ENCODE measurements at places on chromosomes 1 and 21.
A peak's percentile ranks its signal among the peaks of the same experiment; 100 is the strongest.

GRCh38 chr1:202565890-202566602 is 144.2 kb downstream of the SYT2 start:
- peak; percentile 3 for DNase-seq

DNA sequence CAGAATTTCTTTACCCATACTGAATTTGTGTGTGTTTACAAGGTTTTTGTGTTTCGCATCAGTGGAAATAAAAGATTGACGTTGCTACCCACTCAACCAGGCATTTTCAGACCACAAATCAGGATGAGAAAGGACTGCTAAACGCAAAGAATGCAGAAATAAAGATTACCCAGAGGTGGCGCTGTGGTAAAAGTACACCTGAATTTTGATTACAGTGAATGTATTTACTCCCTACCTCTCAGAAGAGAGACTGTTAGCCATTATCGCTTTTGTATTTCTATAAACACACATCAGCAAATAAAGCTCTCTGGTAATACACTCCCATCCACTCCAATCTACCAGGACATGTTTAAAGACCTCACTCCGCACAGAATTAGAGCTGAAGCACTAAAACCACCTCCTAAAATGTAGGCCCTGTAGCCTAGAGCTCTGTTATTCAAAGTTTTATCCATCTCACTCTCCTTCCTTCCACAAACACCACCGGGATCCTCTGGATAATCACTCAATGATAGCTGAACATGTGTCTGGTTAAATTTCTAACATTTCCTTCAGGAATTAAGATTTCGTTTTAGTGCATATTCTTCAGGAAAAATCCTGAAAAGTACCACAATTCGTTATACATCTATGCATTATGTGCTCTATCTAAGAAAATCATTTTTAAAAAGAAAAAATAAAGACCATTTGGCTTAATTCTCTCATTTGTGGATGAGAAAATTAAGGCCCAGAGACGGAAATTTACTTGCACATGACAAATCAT is 2.5 kb upstream of the LMO4 start:
- DNase-seq, result peak; percentile 43

DNA sequence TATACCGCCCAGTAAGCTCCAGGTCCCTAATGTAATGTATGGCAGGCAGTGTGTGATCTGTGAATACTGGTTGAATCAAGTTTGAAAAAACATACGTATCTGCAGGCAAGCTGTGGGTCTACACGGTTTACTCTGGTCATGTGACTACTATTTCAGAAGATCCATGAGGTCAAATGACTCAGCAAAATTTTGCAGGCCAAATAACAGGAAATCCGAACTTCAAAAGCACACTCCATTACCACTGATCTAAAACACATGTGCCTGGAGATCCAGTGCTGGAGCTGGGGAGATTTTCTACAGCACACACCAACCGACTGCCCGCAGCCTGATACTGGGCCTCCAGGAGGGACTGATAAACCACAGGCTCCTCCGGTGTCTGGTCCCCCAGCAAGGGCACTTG is 64.5 kb upstream of the SLC44A3 start:
- DNase-seq, result no peak

GRCh38 chr21:31552826-31553225 is 106.7 kb upstream of the SOD1 start:
- no peak for DNase-seq

DNA sequence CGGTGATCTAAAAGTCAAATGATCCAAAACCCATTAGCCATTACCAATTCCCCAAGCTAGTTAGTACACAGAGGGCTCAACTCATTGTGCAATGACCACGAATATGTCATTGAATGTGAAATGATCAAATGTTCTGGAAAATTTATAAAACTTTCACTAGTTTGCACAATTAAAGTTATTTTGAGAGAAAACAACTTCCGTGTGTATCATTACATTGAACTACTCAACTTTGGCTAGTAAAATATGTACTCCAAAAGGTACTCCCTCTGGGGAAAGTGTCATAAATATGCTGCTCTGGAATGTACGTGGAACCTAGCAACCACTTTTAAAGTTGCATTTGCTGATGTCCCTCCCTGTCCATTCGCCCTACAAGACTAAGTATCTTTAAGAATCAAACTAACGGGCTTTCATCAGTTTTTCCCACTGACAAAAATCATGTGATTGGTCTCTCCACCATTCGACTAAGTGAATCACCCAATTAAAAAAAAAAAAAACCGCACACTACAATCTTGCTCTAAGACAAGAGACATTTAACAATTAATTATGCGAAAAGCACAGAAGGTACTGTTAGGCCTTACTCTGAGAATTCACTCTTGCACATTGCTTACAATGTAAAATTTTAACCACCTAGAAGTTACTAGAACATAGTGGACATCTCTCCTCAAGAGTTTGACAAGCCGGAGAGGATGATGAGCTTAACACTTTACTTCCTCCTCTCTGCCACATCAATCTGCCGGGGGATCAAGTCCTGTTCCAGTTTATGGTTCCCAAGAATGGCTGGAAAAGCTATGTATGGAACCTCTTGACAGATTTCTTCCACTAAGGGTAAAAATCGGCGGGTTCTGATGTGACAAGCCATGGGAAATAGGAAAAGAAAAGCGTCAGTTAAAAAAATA is 1.2 kb downstream of the ACBD3 start:
- DNase-seq, result no peak

DNA sequence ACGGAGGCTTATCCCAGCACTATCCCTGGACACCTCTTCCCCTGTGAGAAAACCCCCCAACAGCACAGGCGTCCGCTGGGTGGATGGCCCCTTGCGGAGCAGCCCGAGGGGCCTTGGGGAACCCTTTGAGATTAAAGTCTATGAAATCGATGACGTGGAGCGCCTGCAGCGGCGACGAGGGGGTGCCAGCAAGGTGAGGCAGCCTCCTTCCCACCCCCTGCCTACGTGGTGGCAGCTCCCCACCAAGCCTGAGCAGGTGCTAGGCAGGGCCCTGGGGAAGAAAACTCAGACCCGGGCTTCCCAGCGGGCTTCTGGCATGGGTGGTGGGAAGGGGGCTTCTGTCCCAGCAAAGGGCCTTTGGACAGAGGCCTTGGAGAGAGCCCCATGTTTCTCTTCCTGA is 543.3 kb downstream of the KIF26B start:
- no peak for DNase-seq

GRCh38 chr1:2543543-2544092 is 12.6 kb upstream of the TNFRSF14 start:
- DNase-seq, result peak; percentile 46

DNA sequence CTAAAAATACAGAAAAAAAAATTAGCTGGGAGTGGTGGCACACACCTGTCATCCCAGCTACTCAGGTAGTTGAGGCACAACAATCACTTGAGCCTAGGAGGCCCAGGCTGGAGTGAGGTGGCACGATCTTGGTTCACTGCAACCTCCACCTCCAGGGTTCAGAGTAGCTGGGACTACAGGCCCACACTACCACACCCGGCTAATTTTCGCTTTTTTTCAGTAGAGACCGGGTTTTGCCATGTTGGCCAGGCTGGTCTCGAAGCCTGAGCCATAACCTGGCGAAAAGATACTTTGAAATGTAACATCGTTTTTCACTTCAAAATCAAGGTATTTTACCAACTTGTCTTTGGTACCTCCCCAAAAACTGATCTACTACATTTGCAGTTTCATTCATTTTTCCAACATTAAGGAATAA is 6.1 kb downstream of the GAS5 start:
- DNase-seq, result no peak

GRCh38 chr1:29625084-29625420 is 388.7 kb downstream of the PTPRU start:
- no peak for DNase-seq

GRCh38 chr1:228884196-228884595 is 148.9 kb downstream of the RHOU start:
- DNase-seq, result no peak

DNA sequence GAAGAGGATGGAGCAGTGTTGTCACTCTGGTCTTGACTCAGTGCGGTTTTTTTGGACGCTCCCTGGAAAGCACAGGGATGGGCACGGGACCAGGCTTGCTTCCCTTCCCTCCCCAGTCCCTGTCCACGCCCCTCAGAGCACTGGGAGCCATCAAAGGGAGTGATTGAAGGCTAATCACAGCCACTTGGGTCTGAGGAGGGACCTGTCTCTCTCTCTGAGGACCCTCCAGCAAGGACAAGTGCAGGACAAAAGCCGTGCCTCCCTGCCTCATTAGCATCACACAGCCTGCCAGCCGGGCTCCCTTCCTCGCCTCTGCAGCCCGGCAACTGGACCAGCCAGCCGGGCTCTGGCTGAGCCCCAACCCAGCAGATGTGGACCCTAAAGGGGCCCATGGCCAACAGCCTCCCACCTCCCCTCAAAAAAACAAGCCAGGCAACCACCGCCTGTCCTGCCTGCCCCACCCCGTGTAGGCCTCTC is 18.6 kb upstream of the PDZK1IP1 start:
- no peak for DNase-seq

DNA sequence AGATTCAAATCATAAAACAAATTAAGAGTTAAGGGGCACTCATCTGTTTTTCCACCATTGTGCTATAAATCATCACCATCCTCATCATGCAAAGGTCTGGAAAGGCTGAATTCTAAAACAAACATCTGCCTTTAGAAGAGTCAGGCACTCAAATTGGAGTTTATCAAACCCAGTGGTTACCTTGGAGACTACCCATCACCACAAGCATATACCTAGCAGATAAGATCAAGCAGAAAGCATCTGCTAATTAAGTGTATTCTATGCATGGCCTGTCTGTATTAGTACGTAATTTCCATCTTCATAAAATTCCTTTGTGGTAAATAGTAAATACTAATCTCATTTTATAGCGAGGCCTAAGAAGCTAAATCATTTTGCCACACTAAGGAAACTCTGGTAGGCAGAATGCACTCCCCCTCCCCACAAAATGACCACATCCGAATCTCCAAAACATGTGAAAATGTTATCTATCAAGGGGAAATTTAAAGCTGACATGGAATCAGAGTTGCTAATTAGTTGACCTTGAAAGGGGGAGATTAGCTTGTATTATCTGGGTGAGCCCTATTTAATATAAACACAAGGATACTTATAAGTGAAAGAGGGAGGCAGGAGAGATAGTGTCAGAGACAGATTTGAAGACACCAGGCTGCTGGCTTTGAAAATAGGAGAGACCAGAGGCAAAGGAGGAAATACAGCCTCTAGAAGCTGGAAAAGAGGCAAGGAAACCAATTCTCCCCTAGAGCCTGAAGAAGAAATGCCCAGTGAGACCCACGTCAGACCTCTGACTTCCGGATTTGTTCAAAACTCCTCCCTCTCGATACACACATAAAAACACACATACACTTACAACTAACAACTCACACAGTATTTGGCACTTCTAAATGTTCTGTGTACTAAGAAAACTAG is 23.2 kb downstream of the ARID4B start:
- DNase-seq, result no peak

DNA sequence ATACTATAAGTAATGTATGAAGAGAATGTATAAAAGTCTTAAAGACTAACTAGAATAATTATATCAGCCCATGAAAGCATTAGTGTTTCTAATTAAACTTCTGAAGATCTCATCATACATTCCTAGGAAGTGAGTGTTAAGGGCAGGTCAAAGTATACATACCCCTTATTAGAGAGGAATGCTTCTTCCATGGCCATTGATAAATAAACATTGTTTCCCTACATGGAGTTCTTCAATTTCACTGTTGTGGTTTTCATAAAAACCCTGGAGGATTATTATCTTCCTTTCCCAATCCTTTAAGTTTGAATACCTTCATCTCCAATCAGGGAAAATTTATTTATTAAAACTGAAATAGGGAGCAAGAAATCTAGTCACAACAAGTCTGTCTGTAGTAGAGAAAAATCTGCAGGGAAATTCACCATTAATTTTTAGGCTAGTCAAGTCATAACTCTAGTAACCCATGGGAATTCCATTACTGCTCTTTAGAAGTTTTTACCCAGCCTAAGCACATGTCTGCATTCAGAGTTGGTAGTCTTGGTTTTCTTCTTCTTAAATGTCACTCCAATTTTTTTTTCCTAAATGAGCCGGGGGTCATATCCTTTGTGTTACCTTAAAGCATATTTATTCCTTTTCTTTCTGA is 147.0 kb downstream of the TNFSF18 start:
- no peak for DNase-seq

GRCh38 chr1:232553809-232554208 is 76.1 kb downstream of the SIPA1L2 start:
- DNase-seq, result no peak

DNA sequence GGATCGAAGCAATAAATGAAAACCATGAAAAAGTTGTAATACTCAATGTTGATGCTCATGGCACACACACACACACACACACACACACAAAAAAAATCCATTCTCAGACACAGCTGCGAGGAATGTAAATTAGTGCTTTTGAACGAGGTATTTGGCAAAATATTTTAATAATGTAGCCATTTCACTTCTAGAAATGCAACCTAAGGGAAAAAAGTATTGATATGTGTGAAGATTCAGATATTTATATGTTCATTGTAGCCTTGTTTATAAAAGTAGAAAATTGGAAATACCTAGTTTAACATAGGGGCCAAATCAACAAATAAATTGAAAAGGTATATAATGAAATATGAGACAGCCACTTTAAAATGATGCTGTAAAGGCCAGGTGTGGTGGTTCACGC is 3.8 kb downstream of the PLEKHA6 start:
- no peak for DNase-seq

GRCh38 chr1:56627636-56628039 is 17.5 kb upstream of the PRKAA2 start:
- DNase-seq, result no peak

GRCh38 chr1:177794376-177794991 is 175.4 kb downstream of the SEC16B start:
- no peak for DNase-seq

- no peak for DNase-seq
Measured at GRCh38 chr21:43767984-43768867, 7.9 kb downstream of the CSTB start.

DNA sequence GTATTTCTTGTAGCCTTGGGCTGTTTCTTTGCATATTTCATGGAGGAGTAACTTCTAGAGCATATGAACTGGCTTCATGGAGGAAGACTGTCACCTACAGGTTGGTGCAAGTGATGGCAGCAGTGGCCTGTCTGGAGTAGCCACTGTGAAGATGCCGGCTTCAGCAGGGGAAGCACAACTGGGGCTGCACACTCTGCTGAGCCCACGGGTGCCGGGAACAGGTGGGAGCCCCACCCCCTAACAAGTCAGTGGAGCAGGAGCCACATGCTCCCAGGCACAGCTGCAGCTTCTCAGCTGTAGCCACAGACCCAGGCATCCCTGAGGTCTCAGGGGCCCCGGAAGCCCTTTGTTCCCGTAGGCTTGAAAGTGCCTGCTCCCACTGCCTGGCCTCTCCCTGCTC is 43.2 kb upstream of the C1orf185 start:
- DNase-seq, result no peak

GRCh38 chr1:200530623-200531261 is 89.8 kb downstream of the KIF14 start:
- DNase-seq, result peak; percentile 16

- no peak for DNase-seq
Measured at GRCh38 chr1:71885171-71885570, 397.2 kb downstream of the NEGR1 start.

- DNase-seq, result no peak
Measured at GRCh38 chr1:185463011-185463410, 146.0 kb upstream of the IVNS1ABP start.

- no peak for DNase-seq
Measured at GRCh38 chr1:205251576-205251975, 23.8 kb downstream of the TMCC2 start.

All from activated T-cell treated with anti-CD3 and anti-CD28 coated beads, Interleukin-2, amount 50 U/mL, for 72 hours (primary cell).